Jurkat, Clone E6-1 (cell line): ENCODE measurements at places on chromosomes 13 and 19.

GRCh38 chr13:113589961-113590339 is 5.4 kb downstream of the TFDP1 start:
- DNase-seq: no peak

- no peak for DNase-seq
These were observed 99.2 kb downstream of the SLC7A1 start for GRCh38 chr13:29496241-29496712.

- no peak for DNase-seq
These were observed 24.9 kb downstream of the PCID2 start for GRCh38 chr13:113183450-113184129.

DNA sequence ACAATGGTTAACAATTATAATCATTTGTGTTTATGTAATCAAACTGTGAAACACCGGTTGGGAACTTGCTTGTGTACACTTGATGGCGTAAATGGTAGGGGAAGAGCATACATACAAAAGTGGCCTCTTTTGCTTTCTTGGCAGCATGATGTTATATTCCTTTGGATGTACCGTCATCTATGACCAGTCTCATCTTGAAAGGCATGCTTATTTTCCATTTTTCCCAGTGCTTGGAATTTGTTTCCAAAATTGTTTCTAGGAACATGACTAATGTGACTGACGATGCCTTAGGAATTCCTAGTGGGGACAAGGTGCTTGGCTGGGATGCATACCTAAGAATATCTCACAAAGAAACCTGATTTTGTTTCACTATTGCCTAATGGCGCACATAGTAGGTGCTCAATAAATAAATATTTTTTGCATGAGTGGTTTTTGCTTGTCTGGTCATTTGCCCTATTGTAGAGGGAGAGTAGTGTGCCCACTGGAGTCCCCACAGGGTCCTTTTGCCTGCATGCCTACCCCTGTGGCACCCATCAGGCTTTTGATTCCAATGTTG is 45.5 kb downstream of the SAE1 start:
- no peak for DNase-seq

DNA sequence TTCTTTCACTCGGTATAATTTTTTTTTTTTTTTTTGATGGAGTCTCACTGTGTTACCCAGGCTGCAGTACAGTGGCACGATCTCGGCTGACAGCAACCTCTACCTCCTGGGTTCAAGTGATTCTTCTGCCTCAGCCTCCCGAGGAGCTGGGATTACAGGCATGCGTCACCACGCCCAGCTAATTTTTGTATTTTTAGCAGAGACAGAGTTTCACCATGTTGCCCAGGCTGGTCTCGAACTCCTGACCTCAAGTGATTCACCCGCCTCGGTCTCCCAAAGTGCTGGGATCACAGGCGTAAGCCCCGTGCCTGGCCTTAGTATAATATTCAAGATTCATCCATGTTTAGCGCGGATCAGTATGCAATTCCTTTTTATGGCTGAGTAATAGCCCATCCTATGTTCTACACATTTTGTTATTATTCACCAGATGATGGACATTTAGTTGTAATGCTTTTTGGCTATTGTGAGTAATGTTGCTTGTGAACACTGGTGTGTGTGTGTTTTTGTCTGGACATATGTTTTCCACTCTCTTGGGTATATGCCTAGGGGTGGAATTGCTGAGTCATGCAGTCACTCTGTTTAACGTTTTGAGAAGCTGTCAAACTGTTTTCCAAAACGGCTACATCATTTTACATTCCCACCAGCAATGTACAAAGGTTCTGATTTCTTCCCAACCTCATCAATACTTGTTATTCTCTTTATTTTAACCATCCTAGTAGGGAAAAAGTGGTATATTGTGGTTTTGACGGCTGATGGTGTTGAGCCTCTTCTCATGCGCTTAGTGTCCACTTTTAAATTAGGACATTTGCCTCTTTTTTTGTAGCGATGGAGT is 22.9 kb downstream of the PLEKHF1 start:
- DNase-seq: no peak

- DNase-seq: no peak
These were observed 211.1 kb downstream of the TEX29 start for GRCh38 chr13:111531505-111531904.

DNA sequence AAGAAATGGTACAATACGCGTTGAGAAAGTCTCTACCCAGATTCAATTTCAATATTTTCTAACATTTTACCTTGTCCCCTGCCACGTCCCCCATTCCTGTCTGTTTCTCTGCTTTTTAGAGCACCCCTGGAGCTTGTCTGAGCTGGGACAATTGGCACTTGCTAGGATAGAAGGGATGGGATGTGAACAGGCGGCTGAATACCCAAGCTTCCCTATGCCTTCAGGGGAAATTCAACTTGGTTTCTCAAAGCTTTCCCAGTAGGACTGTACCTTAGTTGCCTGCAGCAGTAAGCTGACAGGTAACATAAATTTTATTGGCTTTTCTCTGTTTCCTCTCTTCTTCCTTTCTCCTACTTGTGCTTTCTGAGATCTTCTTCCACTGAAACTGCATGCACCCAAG is 1663.3 kb downstream of the EFNB2 start:
- DNase-seq: no peak
